ENCODE measurements at places on chromosomes 12 and 14. TPM values are rescaled to one million over a fixed set of nuclear protein-coding genes. Genes with fewer than 3 reads are reported as not detected.

SELPLG gene
- total RNA-seq: 19.9 TPM

DHRS2 gene
- total RNA-seq: 0.26 TPM

CCDC198 gene
- not detected for total RNA-seq

RBM19 gene
- total RNA-seq: 96.2 TPM

AP1G2 gene
- total RNA-seq: 205 TPM

PPP4R3A gene
- 118 TPM for total RNA-seq

DIO2 gene
- total RNA-seq: not detected

TAS2R14 gene
- 0.49 TPM for total RNA-seq

TTC6 gene
- total RNA-seq: not detected

RFLNA gene
- not detected for total RNA-seq

ORMDL2 gene
- total RNA-seq: 23.8 TPM

KRT6C gene
- not detected for total RNA-seq

ADCY6 gene
- 0.05 TPM for total RNA-seq

TPPP2 gene
- total RNA-seq: not detected

GPR135 gene
- 0.67 TPM for total RNA-seq

TAS2R8 gene
- total RNA-seq: not detected

CIROP gene
- total RNA-seq: not detected

FOXM1 gene
- total RNA-seq: 74.6 TPM

CCDC177 gene
- total RNA-seq: not detected
